ENCODE measurements at places on chromosomes 5 and 9. TPM values are rescaled to one million over a fixed set of nuclear protein-coding genes. Genes with fewer than 3 reads are reported as not detected.

DNA sequence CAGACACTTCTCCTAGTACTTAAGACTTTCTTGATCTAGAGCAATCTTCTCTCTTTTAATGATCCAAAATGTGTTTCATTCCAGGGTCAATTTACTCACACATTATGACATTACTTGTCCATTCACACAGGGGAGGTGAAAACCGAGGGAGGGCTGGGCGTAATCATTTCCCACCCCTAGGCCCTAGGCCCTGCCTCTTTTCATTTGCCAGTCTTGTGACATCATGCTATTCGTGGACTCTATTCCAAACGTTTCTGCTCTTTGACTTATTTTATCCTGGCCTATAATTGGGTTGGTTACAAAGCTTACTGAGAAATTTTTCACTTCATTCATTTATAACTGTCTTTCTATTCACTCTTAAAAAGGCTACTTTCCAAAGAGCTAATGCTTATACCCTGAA lies 2.4 kb downstream of the DCAF12 start:
- DNase-seq, result no peak

The WWC1 gene
- 46.3 TPM for total RNA-seq

The IFNA2 gene
- not detected for total RNA-seq

DNA sequence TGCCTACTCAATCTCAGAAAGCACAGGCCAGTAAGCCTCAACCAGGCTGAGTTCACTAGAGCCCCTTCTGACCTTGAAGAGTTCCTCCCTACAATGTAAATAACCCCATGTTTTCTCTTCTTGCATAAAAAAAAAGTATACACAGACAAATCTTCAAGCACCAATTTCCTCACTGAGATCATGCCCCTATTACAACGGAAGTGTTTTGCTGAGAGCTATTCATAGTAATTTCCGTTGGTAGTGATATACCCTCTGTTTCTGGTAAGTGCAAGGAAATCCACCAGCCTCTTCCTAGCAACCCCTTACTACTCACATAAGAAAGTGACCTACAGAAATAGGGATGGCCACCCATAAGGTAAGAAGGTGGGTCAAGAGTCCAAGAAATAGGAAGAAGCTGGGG lies 76.4 kb upstream of the TARS1 start:
- DNase-seq, result no peak

The ANKRD31 gene
- total RNA-seq, result 2.8 TPM

- DNase-seq, result no peak
Measured at GRCh38 chr5:100595152-100595811, 60.1 kb downstream of the FAM174A start.
